Activated CD4-positive, CD25-positive, alpha-beta regulatory T cell (primary cell): ENCODE measurements at places on chromosomes 5 and 9.
A peak's percentile ranks its signal among the peaks of the same experiment; 100 is the strongest.

DNA sequence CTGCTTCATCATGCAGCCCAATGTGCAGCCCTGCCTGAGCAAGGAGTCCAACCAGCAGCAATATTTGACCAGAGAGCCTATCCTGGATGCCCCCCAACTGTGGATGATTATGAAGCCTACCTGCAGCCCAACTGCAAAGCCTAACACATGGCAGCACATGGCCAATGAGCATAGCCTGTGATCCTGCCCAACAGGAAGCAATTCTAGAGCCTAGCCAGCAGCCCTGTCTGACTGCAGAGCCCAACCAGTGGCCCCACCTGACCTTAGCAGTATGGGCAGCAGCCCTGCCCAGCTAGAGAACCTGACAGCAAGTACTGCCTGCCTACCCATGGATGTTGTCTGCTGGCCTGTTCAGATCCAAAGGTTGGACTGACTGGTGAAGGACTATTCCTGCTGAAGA lies 97.3 kb upstream of the SH3GL2 start:
- DNase-seq = no peak

- DNase-seq = no peak
Observed at GRCh38 chr5:135995976-135996375, 32.8 kb upstream of the TGFBI start.

DNA sequence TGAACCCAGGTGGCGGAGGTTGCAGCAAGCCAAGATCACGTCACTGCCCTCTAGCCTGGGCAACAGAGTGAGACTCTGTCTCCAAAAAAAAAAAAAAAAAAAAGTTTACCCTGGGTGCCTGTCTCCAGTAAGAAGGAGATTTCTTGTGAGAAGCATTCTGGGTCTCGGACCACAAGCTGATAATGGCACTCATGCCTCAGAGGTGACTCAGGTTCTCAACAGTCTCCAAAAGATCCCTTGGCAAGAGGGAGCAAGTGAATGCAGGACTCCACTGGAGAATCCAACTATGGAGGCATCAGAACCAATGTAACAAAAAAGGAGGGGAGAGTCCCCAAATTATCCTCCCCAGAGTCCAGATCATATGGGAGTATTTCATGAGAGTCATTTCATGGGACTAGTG lies 106.0 kb upstream of the LRRTM2 start:
- no peak for DNase-seq

DNA sequence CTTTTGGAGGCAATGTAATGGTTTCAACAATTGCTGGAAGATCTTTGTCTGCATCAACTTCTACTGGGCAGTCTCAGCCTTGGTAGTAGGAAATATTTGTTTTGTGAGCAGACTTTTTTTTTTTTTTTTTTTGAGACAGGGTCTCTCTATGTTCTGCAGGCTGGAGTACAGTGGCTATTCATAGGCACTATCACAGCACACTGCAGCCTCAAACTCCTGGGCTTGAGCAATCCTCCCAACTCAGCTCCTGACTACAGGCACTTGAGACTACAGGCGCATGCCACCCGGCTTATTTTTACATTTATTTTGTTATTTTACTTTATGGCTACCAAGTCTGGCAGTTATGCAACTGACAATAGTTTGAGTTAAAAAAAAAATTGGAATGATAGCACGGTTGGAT lies 187.3 kb downstream of the SNX18 start:
- no peak for DNase-seq

- DNase-seq = peak; percentile 19
Observed at GRCh38 chr9:89701221-89701798, 96.5 kb downstream of the GADD45G start.

DNA sequence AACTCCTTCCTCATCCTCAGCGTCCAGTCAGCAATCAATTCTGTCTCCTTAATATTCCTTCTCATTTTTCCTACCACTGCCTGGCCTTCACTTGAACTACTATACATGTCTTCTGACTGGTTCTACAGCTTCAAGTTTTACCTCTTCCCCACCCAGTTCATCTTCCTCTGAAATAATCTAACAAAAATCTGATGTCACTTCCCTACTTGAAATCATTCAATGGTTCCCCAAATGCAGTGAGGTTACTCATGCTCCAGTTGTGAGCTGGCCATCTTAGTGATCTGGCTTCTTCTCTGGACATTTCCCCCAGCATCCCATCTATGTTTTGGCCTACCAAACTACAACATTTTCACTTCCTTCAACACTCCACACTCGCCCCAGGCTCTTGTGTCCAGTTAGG lies 14.9 kb upstream of the TMEM267 start:
- DNase-seq = no peak

GRCh38 chr5:122469384-122469919 lies 157.4 kb downstream of the SNCAIP start:
- DNase-seq = no peak

DNA sequence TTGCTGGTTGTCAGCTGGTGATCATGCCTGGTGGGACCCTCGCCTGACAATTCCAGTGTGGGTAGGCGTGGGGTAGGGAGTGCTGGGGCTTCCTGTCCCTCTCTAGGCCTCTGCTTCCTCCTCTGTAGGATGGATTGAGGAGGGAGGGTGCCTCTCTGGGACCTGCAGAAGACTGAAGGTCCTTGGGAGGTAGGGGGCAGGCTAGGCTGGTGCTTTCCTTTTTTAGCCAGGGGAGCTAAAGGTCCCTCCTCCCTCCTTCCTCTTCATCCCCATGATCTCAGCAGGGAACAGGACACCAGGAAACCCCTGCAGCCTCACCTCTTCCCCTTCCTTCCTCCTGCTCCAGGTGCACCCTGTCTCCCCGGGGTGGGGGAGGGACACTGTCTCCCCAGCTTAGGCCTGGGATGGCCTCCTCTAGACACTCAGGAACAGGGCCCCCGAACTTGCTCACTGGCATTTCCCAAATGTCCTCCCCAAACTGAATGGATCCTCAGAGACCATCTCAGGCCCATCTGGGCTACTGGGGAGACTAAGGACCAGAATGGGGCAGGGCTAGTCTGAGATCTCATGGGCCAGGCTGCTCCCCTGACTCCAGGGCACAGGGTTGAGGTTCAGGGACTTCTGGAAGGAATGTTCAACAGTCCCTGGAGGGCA lies 8.4 kb downstream of the SH2D3C start:
- DNase-seq = no peak

DNA sequence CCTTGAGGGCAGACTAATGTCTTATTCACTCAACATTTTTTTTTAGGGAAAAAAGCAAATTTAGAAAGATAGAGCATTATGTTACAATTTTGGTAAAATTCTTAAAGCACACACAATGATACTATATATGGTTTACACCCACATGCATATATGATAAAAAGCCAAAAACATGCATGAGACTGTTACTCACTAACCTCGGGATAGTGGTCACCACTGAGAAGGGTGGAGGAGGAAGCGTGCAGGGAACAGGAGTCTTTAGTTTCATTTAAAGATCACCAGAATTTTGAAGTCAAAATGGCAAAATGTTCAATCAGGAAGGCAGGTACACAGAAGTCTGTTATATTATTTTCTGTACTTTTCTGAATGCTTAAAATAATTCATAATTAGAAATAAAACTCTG lies 9.2 kb downstream of the ARL15 start:
- no peak for DNase-seq

DNA sequence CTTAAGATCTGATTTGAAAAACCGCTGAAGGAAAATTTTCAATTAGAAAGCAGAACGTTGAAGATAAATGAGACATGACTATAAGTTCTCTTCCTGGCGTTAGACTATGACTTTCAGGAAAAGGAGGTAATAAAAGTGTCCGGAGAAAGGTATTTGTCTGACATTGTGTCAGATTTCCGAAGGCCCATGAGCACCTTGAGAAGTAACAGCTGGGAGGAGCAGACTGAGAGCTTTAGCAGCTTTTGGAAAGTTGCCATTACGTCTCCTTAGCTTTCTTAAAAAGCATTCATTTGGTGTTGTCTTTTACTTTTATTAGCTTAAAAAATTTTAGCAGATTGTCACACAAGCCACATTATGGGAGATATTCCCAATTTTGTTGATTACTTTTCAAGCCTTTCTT lies 363.5 kb downstream of the NDUFS4 start:
- no peak for DNase-seq

GRCh38 chr9:27572918-27573633 lies at the start of gene C9orf72:
Gene C9orf72 (minus strand): TSS chr9:27573481. CDS start chr9:27567120, 6,361 bp downstream.
- DNase-seq = peak; percentile 83

GRCh38 chr9:77125665-77126064 lies 51.7 kb upstream of the VPS13A start:
- no peak for DNase-seq

GRCh38 chr5:102865510-102866236 lies 110.6 kb downstream of the PAM start:
- no peak for DNase-seq

DNA sequence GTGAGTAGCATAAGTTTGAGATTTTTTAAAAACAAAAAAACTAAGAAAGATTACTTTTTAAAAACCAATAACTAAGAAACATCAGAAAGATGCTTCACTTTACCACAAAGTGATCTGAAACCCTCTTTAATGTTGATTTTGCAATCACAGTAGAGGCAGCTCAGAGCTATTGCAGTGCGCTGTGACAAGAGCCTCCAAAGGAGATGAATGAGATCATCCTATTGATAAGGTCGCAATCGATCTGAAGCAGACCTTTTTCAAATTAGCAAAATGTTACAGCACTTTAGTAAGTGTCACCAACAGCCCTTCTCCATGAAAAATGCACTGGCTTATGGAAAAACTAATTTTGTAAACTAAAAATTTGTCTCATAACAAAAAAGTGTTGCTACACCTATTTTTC lies 284.6 kb upstream of the EFNA5 start:
- no peak for DNase-seq

- DNase-seq = no peak
Observed at GRCh38 chr5:135371622-135372232, 27.3 kb downstream of the MACROH2A1 start.

DNA sequence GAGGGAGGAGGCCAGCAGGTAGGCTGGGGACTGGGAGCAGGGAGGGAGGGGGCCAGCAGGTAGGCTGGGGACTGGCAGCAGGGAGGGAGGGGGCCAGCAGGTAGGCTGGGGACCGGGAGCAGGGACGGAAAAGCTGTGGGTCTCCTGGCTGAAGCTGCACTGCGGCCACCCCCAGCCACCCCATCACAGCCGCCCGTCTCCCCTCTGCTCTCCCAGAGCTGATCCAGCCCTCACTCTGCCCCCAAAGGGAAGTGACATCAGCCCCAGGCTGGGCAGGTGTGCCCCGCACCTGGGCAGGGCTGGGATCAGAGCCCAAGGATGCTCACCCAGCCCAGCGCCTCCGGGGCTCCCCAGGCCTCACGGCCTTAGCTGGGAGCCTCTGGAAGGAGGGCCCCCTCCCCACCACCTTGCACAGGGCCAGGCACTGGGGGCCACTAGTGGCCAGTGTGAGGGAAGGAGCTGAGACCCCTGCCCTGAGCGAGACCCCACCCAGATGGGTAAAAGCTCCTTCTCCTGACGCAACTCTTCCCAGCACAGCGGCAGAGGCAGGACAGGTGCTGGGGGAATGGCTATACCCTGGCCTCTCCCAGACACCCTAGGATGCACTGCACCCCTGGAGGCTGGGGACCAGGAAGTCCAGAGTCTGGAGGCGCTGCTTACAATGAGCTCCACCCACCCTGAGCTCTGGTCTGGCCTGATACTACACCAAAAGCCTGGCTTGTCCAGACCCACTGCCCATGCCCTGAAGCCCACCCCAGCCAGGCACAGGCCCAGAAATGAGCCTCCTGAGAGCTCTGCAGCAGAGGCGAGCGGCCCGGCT lies 11.6 kb downstream of the AGPAT2 start:
- DNase-seq = no peak

DNA sequence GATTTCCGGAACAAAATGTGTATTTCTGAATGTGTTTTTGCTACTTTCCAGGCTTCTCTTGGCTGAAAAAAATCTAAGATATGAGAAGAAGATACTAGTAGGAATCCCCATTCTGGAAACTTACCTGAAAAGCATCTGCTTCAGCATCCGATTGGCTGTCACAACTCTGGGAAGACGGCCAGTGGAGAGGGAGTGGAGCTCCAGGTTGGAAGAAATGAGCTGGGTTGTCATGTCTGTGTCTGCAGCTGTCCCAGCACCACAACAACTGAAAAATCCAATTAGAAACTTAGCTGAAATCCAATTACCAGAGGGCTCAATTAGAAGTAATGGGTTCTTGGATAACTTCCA lies 3.0 kb downstream of the PSMB7 start:
- no peak for DNase-seq

DNA sequence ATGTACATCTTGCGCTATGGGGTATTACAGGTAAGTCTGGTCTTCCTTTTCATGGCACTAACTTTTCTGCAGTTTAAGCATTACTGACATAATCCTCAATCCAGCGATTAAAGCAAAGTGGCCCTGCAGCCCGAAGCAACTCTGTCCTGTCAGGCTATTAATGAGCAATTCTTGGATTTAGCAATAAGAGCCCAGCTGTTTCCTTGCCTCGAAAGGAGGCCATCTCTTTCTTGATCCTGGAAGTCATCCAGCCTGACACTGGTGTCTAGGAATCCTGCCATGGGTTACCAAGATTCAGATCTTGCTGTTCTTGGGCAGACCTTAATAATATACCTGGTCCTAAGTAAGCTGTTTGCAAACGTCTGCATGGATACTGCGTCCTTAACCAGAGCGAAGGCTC lies 102.0 kb downstream of the RFK start:
- no peak for DNase-seq

GRCh38 chr5:88675708-88676636 lies 207.0 kb downstream of the MEF2C start:
- no peak for DNase-seq

GRCh38 chr9:343773-344172 lies 129.1 kb downstream of the DOCK8 start:
- DNase-seq = no peak

- no peak for DNase-seq
Observed at GRCh38 chr5:131262953-131263541, 806 bp upstream of the CDC42SE2 start.

- no peak for DNase-seq
Observed at GRCh38 chr9:127139775-127140174, 17.3 kb upstream of the ANGPTL2 start.

DNA sequence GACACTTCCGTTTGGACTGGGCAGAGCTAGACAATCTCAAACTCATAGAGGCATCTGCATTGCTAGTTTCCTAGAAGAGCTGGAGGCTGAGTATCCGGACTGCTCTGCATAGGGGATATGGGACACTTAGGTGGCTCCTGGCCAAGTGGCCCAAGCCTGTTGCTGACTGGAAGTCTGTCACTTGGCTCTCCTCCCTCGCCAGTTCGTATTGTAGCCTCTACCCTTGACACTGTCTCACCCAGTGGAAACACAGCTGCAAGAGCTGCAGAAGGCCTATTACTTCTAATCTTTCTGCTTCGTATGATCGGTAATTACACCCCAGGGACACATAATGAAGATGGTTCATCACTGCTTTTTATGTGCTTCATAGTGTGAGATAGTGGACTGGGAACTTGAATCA lies 34.7 kb downstream of the ITGA1 start:
- DNase-seq = no peak
